ENCODE measurements at places on chromosomes 12 and 14.
A peak's percentile ranks its signal among the peaks of the same experiment; 100 is the strongest.

- DNase-seq, result no peak
Observed at GRCh38 chr14:102220031-102220430, 80.3 kb downstream of the WDR20 start.

DNA sequence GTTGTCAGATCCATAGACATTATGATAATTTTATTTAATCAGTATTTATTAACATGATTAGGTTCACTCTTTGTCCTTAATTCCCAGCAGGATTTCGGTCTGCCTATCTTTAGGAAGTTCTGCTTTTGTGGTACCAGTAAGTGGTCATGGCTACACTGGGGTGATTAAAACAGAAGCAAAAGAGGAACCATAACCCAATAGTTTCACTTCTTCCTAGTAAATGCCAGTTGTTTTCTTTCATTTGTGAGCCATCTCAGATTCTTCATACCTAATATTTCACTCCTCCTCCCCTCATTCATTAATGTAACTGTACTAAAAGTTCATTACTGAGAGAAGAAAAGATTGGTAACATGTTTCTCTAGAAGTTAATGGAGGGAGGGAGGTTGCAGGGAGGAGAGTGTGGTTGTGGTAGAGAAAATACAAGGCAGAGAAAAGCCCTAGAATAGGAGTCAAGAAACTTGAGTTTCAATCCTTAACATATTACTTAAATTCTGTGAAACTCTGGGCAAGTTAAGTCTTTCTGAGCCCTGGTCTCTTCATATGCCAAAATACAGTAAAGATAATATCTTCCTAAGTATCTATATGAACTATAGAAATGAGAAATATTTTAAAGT lies 101.2 kb downstream of the PEBP1 start:
- no peak for DNase-seq

DNA sequence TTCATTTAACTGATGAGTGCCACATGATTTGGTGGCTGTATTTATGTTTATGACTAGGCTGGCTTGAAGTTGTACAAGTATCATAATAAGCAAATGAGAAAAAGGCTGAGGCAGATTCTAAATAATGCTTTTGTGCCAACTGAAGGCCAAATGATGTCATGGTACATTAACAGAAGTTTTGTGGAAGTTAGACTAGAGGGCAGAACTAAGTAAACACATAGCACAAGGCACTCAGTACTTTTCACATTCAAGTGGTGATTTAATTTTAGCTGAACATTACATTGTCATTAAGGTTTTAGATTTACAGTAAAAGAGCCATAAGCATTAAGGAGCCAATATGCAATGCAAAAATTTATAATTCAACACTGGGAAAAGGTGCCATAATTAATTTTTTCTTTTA lies 21.1 kb downstream of the PPP1CC start:
- no peak for DNase-seq

DNA sequence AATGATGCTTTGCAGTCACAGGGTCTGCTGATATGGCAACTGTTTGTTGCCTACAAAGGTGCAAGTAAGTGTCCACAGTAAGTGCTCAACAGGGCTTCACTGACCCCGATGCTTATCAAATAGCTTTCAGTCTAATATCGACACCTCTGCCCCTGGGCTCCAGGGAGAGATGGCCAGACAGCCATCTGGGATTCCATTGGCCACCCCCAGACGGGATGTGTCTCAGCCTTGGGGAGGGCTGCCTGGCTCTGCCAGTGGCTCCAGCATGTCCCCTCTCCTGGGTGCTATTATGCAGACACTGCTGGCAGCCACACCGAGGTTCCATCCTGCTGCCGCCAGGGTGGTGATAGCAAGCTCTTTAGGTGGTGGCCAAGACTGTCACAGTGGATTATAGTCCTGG lies 57.4 kb downstream of the DGLUCY start:
- DNase-seq, result no peak

DNA sequence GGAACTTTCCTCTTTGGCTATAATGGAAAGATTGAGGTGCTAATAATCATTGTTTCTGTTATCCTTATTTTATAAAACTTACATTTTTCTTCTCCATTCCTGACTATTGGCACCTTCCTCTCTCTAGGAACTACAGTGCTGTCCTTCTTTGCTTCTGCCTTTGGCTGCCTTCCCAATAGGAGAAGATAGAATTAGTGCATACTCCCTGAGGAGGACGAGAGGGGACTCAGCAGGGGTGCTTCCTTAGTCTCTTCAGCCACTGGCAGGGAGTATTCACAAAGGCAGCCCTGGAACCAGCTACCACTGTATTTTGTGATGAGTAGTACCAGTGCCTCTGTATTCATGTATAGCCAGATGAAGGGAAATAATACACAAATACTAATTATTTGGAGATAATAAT lies 208.5 kb downstream of the FOXG1 start:
- no peak for DNase-seq

DNA sequence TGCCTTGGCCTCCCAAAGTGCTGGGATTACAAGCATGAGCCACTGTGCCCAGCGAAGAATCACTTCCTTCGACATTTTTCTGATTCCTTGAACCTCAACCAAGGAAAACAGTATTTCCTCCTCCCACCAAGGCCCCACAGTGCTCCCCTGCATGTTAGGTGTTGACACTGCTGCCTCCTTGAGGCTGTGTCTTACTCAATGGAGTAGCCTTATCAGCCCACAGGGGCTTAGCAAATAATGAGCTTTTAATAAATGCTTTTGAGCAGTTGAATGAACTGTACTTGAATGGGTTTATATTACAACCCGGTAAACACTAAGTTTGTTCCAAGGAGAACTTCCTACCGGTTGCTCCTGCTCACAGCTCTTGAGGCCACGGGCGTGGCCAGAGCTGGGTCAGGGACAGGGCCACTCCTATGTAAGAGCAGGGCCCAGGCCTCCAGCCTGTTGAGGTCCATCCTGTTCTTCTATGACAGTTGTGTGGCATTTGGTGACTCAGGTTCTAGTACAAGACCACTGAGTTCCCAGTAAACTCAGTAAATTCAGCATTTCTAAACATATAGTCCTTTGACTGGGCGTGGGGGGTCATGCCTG lies 36.8 kb upstream of the TUBA1A start:
- no peak for DNase-seq

- peak; percentile 81 for DNase-seq
Observed at GRCh38 chr12:108664338-108665258, 30.9 kb upstream of the SELPLG start.

DNA sequence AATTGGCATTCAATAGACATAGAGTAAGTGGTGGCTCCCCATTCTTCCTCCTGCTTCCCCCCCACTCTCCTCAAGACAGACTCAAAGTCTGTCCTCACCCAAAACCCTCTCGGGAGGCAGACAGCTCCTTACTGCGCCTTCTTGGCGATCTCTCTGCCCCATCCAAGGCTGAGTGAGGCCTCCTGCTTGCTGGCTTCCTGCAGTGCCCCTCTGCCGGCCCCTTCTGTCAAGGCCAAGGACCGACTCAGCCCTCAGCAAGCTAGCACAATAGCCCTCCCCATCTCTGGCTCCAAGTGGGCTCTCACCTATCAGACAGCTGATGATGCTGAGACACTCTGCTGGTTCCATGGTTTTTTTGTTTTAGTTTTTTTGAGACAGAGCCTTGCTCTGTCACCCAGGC lies 62.5 kb upstream of the DLK1 start:
- DNase-seq, result no peak

GRCh38 chr12:8903646-8904045 lies 10.7 kb upstream of the PHC1 start:
- DNase-seq, result no peak

- DNase-seq, result peak; percentile 17
Observed at GRCh38 chr12:9776781-9777180, 16.1 kb upstream of the CD69 start.

- no peak for DNase-seq
Observed at GRCh38 chr12:112798048-112798760, 6.7 kb downstream of the RPH3A start.

- no peak for DNase-seq
Observed at GRCh38 chr12:100913872-100914592, 119.5 kb downstream of the ANO4 start.

- no peak for DNase-seq
Observed at GRCh38 chr12:125341422-125341821, 276.2 kb downstream of the AACS start.

DNA sequence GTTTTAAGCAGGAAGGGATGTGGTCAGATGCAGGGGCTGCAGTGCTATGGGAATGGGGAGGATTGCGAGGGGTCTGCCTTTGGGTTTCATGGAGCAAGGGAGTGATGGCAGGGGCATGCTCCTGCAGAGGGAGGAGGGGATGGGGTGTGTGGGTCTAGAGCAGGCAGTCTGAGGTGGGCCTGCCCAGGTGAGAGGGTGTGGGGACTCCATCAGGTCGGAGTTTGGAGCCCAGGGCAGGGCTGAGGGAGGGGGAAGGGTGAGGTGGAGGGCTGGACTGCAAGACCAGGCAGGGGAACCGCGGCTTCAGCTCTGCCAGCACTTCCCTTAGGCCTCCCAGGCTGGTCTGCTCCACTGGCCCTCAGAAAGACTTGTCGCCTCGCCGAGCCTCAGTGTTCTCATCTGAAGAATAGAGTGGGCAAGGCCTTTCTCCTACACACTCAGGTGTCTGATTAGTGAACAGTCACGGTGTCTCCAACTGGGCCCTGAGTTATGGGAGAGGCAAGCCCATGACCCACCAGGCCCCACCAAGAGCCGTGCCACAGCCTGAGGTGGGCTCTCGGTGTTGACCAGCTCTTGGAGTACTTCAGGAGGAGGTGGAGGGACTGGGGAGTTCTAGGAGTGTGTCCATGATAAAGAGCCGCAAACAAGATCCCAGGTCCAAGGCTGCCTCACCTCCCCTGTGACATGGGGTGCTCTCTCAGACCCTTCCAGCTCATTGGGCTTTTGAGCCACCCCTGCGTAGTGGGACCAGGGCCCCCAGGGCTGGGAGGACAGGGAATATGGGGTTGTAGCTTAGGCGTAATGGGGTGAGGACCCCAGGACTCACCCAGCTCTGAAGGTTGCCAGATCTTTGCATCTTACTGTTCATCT lies 20.1 kb upstream of the KRT80 start:
- no peak for DNase-seq

DNA sequence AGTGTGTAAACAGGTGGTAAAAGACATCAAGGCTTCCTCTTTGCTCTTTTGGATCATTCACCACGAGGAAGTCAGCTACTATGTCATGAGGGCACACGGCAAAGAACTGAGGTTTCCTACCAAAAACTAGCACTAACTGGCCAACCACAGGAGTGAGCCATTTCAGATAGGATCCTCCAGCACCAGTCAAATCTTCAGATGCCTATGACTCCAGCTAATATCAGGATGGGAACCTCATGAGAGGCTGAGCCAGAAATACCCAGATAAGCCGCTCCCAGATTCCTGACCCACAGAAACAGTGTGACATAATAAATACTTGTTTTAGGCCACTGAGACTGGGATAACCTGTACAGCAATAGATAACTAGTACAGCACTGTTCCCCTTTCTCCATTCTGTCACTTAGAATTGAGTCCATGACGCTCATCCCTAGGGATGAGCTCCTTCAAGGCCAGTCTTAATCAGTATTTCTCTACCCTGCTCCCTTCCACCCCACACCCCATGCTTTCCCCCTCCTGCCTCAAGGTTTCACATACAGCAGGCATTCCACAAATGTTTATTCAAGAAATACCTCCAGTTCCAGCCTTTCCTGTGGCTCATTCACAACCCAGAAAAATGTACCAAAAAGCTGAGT lies 68.4 kb downstream of the PPM1H start:
- peak; percentile 64 for DNase-seq

- DNase-seq, result no peak
Observed at GRCh38 chr14:56137849-56138248, 19.6 kb downstream of the PELI2 start.

DNA sequence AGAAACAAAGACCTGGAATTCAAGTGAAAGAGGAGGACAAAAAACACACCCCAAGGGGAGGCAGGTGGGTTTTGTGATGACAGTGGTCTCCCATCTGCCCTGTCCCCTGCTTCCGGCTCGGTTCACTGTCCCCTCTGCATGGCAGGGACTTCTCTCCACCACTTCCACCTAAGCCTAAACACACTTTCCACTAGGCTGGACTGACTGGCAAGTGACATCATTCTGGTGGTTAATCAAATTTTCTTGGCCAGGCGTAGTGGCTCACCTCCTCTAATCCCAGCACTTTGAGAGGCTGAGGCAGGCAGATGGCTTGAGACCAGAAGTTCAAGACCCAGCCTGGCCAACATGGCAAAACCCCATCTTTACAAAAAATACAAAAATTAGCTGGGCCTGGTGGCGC lies 11.9 kb downstream of the PLEKHG6 start:
- DNase-seq, result no peak

GRCh38 chr12:45217846-45218245 lies 2.0 kb downstream of the ANO6 start:
- no peak for DNase-seq

GRCh38 chr12:94616203-94616729 lies 34.1 kb downstream of the TMCC3 start:
- DNase-seq, result no peak

DNA sequence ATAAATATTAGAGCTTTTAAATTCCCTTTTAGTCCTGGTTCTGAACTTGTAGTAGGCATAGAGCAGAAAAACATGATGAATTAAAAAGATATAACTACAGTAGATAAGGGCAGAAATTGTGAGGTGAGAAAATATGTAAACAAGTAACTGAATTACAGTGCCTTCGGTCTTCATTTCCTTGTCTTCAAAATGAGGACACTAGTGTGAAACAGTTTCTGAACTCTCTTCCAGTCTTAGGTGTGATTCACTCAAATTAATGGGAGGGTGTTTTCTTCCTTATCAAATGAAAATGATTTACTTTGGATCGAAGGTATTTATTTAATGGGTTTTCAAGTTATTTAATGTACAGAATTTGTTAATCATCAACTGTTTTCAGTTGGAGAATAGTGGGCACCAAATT lies 1.5 kb downstream of the FGD4 start:
- DNase-seq, result no peak

DNA sequence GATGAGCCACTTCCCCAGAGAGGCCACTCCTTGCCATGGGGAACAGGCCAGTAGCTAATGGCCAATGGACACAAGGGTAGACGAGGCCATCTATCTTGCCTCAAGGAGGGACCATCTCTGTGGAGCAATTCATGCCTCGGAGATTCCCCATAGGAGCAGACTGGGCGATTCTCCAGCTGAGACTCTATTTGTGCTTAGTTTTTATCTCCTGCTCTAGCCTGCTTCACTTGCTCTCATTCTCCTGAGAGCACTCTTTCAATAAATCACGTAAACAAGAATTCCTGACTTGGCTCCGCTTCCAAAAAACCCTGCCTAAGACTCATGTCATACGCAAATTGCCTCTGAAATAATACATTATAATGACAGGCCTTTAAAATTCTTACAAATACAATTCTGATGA lies 396.4 kb upstream of the USP15 start:
- no peak for DNase-seq

GRCh38 chr12:112961074-112961473 lies 17.2 kb upstream of the OAS2 start:
- peak; percentile 17 for DNase-seq

DNA sequence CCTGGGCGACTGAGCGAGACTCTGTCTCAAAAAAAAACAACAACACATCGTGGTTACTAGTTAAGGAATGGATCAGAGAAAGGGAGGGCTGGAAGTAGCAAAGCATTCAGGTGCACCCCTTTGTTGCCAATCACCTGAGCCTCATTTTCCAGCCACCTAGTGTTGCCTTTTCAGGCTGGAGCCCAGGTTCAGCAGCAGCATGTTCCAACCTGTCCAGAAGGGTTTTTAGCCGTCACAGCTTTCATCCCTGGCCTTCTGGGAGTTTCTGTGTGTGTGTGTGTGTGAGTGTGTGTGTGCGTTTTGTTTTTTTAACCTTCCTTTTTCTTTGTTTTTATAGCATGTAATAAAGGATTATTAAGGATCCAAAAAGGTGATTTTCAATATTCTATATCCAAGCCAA lies 121.1 kb upstream of the ATF1 start:
- DNase-seq, result no peak

- DNase-seq, result peak; percentile 94
Observed at GRCh38 chr12:46382964-46383653, 10.5 kb upstream of the SLC38A2 start.

GRCh38 chr12:59650588-59651228 lies 54.9 kb downstream of the SLC16A7 start:
- DNase-seq, result peak; percentile 14

Measured in SW480 (cell line).